Osteocyte (in vitro differentiated cells): ENCODE measurements at places on chromosomes 11 and 22. TPM values are rescaled to one million over a fixed set of nuclear protein-coding genes. Genes with fewer than 3 reads are reported as not detected.

Gene AQP11
- total RNA-seq, result 0.76 and 0.91 TPM in 2 replicates

Gene C1QTNF4
- total RNA-seq, result 0.37 and 0.51 TPM in 2 replicates

DNA sequence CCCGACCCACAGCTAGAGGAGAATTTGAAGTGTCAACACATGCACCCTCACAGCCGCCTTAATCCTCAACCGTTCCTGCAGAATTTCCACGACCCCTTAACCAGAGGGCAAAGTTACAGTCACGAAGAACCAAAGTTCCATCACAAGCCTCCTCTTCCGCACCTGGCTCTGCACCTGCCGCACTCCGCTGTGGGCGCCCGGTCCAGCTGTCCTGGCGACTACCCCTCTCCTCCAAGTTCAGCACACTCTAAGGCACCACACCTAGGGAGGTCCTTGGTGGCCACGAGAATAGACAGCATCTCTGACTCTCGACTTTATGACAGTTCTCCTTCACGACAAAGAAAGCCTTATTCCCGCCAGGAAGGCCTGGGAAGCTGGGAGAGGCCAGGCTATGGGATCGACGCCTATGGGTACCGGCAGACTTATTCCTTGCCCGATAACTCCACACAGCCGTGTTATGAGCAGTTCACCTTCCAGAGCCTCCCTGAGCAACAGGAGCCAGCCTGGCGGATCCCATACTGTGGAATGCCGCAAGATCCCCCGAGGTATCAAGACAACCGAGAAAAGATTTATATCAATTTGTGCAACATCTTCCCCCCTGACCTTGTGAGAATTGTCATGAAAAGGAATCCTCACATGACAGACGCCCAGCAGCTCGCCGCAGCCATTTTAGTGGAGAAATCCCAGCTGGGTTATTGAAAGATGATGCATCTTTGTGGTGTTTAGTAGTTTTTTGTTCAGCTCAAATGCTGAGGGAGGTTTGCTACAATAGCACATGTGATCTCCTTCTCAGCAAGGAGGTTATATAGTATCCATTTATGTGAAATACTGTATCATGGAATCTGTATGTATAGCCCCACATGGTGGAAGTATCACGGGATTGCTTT is 72.1 kb downstream of the ZC3H12C start:
- H3K4me1 ChIP-seq, result no peaks in the 10 kb centered on the region
- H3K27me3 ChIP-seq, result no peaks in the 10 kb centered on the region
- H3K27ac ChIP-seq, result no peak overlapping the region
- DNase-seq, result no peak

GRCh38 chr11:106585061-106585460 is 433.2 kb downstream of the GUCY1A2 start:
- H3K4me1 ChIP-seq, result no peaks in the 10 kb centered on the region
- H3K27me3 ChIP-seq, result peaks cover 2% of the 10 kb centered on the region
- DNase-seq, result no peak
- H3K36me3 ChIP-seq, result no peaks in the 10 kb centered on the region

Gene AMPD3
- total RNA-seq, result 5.3 and 6.2 TPM in 2 replicates

Gene TXN2
- 67.4 and 70.0 TPM in 2 replicates for total RNA-seq

- peaks cover 2% of the 10 kb centered on the region for H3K36me3 ChIP-seq
- no peak overlapping the region for H3K27ac ChIP-seq
- H3K4me3 ChIP-seq, result no peak overlapping the region
Observed at GRCh38 chr11:70486731-70487130, 88.4 kb downstream of the CTTN start.
